ENCODE measurements at places on chromosomes 4 and X. TPM values are rescaled to one million over a fixed set of nuclear protein-coding genes. Genes with fewer than 3 reads are reported as not detected.
A peak's percentile ranks its signal among the peaks of the same experiment; 100 is the strongest.

GRCh38 chrX:21843179-21843578 is 3.8 kb downstream of the MBTPS2 start:
- DNase-seq, result no peak

Gene TRO
- total RNA-seq, result 80.7 TPM

- no peak for DNase-seq
These were observed 85.3 kb upstream of the MAML3 start for GRCh38 chr4:140239311-140239710.

GRCh38 chr4:1283711-1284110 is 6.0 kb upstream of the MAEA start:
- no peak for DNase-seq

DNA sequence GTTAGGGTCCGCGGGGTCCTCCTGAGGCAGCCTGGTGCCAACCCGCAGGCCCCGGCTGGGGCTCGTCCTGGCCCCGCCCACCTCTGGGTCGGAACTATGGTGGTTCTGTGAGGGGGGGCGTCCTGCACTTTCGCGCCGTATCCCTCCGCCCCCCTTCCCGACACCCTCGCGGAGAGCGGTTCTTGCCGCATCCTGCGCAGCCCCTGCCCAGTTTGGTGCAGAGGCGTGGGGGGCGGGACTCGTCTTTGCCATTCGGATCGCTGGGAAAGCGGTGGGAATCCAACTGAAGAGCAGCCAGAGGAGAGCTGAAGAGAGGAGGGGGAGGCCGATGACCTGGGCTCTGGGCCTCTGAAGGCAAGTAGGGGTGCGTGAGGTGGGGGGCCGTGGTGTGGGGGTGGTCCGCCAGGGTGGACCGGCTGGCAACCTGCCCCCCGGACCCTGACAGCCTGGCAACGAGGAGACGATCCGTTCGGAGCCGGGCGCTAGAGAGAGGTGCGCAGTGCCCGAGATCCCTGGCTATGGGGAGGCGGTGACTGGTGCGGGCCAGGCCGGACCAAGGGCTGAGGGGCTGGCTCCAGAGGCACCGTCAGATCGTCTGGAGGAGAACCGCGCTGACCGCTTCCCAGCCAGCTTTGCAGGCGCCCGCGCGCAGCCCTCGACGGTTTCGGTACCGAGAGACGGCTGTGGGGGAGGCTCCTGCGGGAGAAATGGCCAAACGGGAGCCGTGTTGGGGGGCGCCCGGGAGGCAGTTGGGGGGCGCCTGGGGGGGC is at the start of gene GPRASP1:
TSS of gene GPRASP1 (plus strand) at position 242 of the 770 bp plus-strand sequence. CDS start 2,431 bp downstream, outside the sequence.
- peak; percentile 72 for DNase-seq

- DNase-seq, result no peak
These were observed 265.4 kb downstream of the RAPGEF2 start for GRCh38 chr4:159368320-159368719.

Gene CXCL1
- not detected for total RNA-seq

GRCh38 chrX:12978205-12979025 is 3.5 kb downstream of the TMSB4X start:
- DNase-seq, result peak; percentile 61

GRCh38 chr4:40365766-40366165 is 30.6 kb downstream of the CHRNA9 start:
- no peak for DNase-seq

Gene PHEX
- 2.1 TPM for total RNA-seq

DNA sequence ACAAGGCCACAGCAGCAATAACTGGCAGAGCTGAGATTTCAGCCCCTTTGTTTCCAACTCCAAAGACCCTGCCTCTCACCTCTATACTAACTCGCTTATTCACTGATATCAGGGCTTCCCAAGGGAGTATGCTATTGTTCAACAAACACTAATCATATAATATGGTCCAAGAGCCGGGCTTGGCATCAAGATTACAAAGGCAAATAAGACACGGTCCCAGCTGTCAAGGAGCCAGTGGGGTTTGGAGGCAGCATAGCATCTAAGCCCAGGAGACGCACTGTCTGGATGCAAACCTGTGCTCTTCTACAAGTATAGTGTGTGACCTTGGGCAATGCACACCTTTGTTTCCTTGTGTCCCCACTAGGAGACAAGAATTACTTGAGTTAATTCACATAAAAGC is 28.7 kb downstream of the PAPSS1 start:
- DNase-seq, result no peak

Gene VEGFD
- total RNA-seq, result 13.2 TPM

Gene CDS1
- total RNA-seq, result 0.59 TPM

GRCh38 chrX:10649265-10649664 is 28.9 kb upstream of the MID1 start:
- no peak for DNase-seq

Gene CAPN6
- total RNA-seq, result 14.1 TPM

- DNase-seq, result no peak
These were observed 7.0 kb downstream of the ACOT9 start for GRCh38 chrX:23736030-23736429.

Data from uterus (tissue), 4 donors.